HT-29 (cell line): ENCODE measurements at places on chromosomes 4 and X. TPM values are rescaled to one million over a fixed set of nuclear protein-coding genes. Genes with fewer than 3 reads are reported as not detected.

The GRIA2 gene
- total RNA-seq, result not detected in 2 replicates

DNA sequence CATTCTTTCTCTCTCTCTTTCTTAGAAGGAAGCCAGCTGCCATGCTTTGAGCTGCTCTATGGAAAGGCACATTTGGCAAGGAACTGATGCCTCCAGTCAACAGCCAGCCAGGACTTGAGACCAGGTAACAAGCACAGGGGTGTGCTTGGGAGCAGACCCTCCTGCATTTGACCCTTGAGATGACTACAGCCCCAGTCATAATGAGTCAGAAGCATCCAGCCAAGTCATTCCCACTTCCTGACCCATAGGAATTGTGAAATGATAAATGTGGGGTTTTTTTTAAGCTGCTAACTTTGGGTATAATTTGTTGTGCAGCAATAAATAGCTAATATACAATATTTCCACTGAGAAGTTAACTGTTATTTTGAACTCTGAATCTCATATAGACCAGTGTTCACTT, 446.9 kb downstream of the GRXCR1 start:
- no peak for DNase-seq

DNA sequence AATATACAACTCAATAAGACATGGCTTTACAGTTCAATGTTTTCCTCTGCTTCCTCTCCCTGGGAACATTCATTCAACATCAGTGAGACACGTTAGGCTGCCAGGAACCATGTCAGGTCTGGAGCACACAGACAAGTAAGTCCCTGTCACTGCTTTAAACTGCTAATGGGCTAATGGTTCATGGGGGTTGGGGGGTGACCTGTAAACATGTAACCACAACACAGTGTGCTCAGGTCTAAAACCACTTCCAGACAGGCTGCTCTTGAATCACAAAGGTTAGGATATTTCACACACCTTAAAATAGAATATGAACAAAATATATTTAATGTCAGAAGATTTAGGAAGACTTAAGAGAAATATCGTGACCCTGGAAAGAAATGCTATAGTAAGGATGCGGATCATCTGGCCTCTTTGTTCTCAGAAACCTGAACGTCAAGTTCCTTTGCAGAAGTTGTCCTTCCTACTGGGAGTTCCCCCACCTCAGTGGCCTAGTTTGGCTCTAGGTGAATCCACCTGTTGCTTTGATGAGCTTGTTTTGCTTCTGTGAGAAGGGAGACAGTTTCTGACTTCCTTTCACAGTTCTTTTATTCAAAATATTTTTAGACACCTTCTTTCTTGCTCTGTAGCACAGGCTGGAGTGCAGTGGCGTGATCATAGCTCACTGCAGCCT, 359.9 kb downstream of the UNC5C start:
- DNase-seq, result no peak

DNA sequence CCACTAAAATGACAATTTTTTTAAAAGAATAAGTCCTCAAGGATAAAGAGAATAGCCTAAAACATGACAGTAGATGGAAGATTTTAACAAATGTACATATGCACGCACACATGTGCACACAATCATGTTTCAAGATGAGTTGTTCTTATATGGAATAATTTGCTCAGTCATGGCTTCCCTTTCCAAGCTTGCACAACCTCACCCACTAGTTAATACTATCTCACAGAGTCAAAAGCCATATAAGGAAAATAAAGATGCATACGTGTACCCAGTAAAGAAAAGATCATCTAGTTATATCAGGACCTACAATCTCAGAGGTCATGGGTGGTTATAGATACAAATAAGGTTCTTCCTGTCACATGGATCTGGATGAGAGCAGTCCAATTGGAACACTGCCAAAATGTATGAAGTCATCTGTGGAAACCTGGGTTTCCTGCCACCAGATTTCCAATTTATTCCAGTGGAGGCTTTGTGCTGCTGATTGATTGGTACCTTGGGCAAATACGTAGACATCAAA, 56.1 kb downstream of the FAM13A start:
- DNase-seq, result peak; percentile 58

DNA sequence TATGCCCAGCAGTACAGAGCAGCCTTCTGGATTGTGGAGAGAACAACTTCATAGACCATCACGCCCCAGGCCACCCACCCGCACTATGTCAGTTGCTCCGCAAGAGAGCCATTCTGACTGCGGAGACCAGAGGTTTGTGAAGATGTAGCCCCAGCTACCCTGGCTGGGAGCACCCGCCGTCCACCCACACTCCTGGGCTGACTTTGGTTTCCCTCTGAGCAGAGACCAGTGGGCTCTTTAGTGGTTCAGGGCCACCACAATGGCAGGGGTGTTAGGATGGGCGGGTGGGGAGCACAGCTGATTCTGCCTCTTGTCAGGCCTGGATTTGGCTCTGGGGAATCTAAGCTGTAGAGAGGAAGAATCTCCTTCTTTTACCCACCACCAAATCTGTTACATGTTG, 313.4 kb downstream of the LDB2 start:
- DNase-seq, result no peak

DNA sequence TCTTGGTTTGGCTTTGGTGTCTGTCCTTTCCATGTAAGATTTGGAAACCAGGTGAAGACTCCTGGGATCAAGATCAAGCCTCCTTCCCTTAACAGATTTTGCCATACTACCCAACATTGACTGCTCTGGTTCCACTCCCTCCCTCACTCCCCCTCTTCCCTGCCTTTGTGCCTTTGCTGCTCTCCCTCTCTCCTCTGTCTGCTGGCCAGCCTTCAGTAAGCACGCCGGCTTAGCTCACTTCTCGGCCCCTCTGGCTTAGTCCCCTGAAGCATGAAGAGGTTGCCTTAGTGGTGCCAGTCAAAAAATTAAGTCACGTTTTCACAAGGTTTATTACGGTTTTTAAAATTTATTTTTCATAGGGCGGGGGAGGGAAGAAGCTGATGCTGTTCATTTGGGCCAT, 6.0 kb downstream of the GRIA3 start:
- no peak for DNase-seq
